Activated CD8-positive, alpha-beta memory T cell treated with anti-CD3 and anti-CD28 coated beads, Interleukin-2, amount 50 U/mL, for 48 hours (primary cell): ENCODE measurements at places on chromosomes 7 and 10.

DNA sequence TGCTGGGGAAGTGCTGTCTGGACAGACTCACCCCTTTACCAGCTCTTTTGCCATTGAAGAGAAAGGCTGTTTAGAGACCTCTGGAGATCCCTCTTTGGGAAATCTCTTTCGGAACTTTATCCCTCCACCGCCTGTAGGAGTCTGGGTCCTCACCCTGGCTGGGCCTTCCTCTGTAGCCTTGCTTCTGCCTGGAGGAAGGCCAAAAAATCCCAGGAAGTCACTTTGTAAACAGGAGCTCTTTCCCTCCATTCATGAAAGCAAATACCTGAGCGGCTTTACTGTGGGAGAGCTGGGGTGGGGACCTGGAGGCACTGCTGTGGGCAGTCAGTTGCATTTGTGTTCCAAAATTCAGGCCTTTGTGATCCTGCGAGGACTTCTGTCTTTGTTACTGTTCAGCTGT lies 126.2 kb downstream of the KLF6 start:
- DNase-seq: no peak

- DNase-seq: no peak
Observed at GRCh38 chr7:49174396-49174795, 250.0 kb downstream of the CDC14C start.

DNA sequence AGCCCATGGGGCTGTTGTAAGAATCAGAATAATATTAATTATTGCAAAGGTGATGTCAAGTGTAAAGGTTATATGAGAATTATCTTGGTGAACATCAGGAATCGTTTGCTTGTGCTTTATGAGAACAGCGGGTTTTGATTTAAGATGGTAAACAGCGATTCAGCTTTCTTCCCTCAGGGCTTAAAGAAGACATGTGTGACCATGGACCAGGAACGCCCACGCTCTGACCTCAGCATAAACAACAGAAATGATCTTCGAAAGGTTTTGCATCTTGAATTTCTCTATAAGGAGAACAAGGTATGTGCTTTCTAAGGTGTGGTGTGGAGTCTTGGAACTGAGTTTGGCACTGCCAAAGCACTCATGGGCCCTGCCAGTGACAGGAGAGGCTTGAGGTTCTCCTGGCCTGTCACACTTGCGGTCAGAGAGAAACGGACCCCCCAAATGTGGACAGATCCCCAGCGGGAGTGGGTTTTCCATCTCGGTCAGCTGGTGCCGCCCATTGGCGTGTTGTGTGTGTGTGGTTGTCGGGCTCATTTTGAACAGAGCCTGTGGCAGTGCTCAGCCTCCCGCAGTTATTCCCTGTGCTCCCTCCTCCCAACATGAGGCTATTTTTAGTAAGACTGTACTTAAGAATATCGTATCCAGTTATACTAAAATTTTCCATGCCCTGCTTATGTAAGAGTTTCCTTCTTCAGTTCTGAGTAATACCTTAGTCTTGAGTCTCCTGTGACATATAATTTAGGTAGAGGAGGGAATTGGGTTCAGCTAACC lies 7.2 kb downstream of the MINDY4 start:
- no peak for DNase-seq

- no peak for DNase-seq
Observed at GRCh38 chr7:37337522-37337921, 111.1 kb downstream of the ELMO1 start.

- no peak for DNase-seq
Observed at GRCh38 chr7:106367664-106368063, 82.9 kb upstream of the NAMPT start.

GRCh38 chr10:95445837-95446486 lies 115.2 kb downstream of the SORBS1 start:
- no peak for DNase-seq

- no peak for DNase-seq
Observed at GRCh38 chr7:120436487-120437060, 163.6 kb downstream of the KCND2 start.

GRCh38 chr7:117435475-117436043 lies 8.3 kb upstream of the ASZ1 start:
- DNase-seq: no peak

DNA sequence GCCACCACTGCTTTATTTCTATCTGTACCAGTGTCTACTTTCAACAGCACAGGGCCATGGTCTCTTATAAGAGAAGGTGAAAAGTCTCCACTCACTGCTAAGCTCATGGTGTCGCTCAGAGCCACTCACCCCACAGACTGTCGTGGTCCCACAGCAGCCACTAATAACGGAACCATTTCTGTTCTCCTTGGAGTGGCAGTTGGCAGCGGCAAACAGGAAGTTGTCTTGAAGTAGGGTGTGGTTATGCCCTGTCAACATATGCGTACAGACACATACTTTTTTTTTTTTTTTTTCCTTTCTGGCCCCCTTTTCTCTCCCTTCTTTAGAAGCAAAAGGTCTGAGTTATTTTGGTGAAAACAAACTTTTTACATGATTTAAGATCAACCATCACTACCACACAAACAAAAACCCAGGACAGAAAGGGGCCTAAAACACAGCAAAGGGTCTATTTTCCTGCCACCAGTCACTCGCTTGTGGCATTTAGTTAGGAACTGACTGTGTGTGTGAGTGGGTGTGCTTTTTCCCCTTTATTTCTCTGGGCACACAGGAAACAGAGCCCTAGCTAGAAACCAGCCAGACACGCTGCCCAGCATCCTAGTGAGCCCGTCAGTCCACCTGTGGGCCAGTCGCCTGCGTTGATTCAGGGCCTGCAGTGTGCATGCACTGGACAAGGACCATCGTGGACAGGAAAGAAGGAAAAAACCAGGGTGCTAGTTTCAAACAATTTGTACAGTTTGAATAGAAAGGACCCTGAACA lies 96.7 kb upstream of the EFCAB10 start:
- peak; percentile 73 for DNase-seq

DNA sequence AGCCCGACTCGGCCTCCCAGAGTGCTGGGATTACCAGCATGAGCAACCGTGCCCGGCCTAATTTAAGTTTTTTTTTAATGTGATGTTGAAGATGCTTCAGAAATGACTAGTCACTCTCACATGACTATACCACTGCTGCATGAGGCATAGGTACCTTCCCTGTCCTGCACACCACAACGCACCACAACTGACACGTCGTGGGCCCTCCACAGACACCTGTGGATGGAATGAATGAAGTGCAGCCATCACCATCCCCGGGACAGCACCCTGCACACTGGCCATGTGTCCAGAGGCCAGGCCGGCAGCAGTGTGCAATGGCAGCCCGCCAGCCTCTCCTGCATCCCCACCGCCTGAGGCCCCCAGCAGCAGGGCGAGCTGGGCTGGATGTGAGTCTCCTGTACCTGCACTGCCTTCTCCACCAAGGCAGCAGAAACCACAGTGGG lies 55.1 kb downstream of the VOPP1 start:
- peak; percentile 76 for DNase-seq

- DNase-seq: no peak
Observed at GRCh38 chr7:96135241-96135640, 186.7 kb downstream of the SLC25A13 start.
